ENCODE measurements at places on chromosomes 7 and 10.

DNA sequence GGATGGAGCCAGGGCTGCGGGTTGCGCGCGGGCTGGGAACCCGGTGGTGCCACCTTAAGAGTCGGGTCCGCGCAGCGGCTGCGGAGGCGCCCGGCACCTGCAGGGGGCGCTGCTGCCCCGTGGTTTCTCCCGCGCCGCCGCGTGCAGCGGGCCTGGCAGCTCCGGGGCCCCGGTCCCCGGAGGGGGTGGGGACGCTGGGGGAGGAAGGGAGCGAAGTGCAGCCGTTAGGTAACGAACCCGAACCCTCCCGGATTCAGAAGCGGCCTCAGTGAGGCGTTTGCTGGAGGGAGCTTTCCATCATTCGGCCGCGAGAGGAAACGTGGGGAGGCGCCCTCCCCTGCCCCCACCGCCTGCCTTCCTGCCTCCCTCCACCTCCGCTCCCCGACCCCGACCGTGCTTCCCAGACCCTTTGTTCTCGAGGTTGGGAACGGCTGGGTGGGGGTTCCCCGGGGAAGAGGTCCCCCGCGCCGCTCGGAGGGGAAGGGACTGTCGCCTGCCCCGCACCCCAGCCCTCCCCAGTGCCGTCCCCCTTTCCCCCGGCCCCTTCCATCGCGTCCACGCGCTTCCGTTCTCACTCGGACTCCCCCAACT, 29.6 kb downstream of the SKIDA1 start:
- peak; percentile 98 for DNase-seq

DNA sequence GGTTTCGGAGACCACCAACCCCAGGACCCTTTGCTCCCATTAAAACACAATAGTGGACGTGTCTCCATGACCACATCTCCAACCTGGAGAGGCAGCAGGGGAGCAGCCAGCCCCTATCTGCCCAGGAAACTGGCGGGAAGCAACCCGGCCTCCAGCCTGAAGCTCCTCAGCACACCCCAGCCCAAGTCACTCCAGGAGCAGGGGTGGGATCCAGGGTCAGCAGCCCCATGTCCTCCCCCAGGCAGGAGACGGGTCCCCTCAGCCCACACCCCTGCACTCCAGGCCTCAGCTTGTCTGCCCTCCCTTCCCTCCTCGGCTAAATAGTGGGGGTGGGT, 601 bp downstream of the ADAM8 start:
- no peak for DNase-seq

DNA sequence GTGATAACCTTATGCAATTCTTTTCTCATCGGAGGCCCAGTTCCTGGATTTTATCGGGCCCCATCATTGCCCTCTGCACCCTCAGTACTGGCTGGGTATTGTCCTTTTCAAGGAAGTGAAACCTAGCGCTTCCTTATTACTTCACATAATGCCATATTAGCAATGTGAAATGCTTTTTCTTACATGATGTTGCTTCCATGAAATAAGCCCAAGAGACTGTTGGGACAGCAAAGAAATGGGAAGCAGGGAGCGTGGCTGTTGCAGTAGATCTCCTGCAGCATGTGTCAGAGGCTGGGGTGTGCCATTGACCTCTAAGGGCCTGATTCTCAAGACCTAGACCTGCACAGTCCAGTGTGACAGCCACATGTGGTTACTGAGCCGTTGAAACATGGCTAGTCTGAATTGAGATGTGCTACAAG, 8.1 kb downstream of the CHN2 start:
- DNase-seq, result no peak

DNA sequence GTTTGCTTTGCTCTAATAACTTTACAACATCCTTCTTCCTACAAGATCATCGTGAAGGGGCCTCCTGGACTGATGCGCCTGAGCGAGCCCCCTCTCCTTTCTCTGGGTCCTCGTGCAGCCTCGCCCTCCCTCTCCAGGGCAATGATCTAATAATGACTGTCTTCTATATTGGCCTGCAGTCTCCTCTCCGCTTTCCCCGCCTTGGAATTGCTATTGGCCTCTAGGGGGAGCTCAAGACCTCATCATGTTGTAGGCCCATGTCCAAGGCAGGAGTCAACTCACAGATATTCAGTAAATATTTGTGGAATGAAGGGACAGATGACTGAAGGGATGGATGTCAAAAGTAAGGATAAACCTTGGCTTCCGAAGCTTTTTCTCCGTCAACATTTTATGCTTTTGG, 1180.3 kb downstream of the TYW1 start:
- peak; percentile 70 for DNase-seq

DNA sequence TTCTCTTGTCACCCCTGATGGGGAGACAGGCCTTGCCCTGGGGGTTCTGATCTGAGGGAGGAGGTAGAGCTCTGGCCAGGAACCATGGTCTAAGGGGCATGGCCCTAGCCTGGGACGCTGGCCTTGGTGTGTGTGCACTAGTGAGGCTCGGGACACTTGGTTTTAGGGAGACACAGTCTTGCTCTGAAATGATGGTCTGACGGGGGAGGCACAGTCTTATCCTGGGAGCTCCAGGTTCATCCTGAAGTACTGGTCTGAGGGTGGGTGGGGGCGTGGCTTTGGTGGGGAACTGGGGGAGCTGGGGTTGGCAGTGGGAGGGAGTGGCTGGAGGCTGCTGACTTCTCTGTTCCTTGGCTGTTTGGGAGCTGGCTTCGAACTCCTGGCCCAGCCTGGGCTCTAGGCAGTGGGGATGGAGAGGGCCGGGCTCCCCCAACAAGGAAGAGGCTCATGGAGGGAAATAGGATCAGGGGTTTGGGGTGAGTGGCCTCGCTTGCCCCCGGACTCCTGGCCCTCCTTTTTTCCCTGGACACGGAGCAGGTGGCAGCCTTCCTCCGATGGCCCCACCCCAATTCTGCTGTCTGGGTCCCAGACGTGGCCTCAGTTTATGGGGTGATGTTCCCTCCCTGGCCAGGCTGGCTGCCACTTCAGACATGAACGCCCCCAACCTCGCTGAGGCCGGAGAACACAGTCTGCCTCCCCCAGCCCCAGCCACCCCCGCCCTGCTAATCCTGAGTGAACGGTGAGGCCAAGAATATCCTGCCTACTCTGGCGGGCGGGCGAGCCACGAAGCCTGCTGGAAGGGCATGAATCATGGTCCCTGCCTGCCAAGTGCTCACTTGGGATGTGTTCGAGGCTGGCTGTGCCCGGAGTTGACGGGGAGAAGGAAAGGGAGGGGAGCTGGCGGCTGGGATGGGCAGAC, 43.5 kb downstream of the TMEM270 start:
- DNase-seq, result no peak

- DNase-seq, result no peak
These were observed 47.4 kb upstream of the COMTD1 start for GRCh38 chr10:75283078-75283670.

Measured in mesothelial cell of epicardium (in vitro differentiated cells).